NCI-H446 (cell line): ENCODE measurements at places on chromosomes 2 and 18.

GRCh38 chr18:44627280-44627679 is 53.4 kb upstream of the SETBP1 start:
- no peak for DNase-seq

DNA sequence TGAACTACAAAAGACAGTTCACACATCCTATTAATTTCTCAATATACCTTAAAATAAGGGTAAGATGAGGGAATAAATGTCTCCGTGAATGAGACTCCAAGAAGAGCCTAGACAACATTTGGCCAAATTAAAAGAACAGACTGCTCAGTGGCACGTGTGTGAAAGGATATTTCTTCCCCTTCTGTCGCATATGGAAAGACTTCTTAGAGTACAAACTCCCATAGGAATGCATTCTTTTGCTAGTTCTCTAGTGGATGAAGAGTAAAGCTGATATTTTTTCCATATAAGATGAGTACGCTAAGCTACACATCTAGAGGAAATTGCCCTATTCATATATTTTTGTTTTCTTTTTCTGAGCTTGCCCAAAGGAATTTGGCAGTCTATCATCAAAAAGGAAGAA is 710.0 kb upstream of the ID2 start:
- no peak for DNase-seq

DNA sequence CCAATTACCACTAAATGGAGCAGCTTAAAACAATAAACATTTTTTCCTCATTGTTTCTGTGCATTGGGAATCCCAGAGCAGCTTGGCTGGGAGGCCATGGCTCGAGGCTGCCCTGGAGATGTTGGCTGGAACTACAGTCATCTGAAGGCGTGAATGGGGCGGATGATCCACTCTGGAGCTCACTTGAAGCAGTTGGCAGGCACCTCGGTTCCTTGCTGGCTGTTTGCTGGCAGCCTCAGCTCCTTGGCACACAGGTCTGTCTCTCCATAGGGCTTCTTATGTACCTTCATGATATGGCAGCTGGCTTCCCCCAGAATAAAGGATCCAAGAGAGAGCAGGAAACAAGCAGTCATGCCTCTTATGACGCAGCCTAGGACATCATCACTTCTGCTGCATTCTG is 227.0 kb upstream of the COPS8 start:
- DNase-seq = peak; percentile 38

GRCh38 chr18:48939205-48940097 is 11.3 kb downstream of the SMAD7 start:
- DNase-seq = no peak

DNA sequence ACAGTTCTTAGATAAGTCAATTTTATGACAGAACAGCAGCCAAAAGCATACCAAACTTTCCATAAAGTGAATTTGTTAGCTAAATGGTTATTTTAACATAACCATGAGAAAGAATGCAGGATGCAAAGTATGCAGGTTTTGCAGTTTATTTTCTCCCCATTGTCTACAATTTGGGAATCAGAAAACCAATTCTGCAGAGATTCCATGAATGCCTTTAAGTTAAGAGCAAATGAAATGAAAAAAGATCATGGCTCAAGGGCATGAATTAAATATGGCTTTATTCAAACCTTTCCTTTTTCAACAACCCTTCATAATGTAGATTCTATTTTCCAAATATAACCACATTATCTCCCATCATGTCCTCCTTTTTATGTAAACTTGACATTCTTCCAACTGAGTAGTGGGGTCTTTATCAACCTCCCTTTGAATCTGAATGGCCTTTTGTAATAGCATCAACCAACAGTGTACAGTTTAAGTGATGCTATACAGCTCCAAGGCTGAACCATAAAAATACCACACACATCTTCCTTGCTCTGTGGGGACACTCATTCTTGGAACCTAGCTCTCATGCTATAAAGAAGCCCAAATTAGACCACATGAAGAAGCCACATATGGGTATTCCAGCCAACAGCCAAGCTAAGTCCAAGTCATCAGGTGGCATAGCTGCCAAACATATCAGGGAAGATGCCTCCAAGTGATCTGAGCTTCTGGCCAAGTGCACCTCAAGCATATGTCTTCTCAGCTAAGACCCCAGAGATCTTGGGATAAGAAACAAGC is 49.8 kb downstream of the PIAS2 start:
- DNase-seq = no peak

- no peak for DNase-seq
Measured at GRCh38 chr18:21599585-21600525, 649 bp downstream of the ESCO1 start.

DNA sequence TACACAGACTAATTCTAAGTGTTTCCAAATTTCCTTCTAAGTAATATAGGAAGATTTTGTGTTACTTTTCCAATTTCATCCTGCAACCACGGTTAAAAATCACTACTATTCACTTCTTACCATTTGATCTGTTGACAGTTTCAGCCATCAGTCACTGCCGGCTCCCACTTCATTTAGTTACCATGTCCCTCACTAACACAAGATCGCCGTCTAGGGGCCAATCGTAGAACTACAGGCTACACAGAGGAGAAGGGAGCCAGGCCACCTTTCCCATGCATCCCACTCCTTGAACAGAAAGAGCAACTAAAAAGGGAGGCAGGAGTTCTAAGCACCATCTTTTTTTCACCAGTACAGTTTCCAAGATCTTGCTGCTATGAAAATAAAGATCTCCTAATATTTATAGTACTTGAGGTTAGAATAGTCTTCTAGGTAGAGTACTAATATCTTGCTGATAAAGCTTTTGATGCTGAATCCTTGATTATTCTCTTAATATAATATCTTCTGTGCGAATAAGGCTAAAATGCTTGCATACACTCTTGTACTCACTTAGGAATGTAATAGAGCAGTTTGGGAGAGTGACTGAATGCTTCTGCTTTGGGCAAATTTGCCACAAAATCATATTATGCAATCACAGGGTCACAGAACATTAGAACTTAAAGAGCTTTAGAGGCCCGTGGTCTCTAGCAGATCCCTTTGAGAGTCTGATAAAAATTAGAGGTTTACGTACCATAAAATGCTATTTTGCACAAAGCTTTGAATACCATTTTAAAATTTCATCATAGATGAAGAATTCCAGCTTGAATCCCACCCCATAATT is 39.5 kb upstream of the CYP1B1 start:
- DNase-seq = peak; percentile 57

- no peak for DNase-seq
Measured at GRCh38 chr2:127059559-127059958, 47.4 kb downstream of the BIN1 start.

- no peak for DNase-seq
Measured at GRCh38 chr2:164898475-164898874, 56.9 kb downstream of the SLC38A11 start.

- no peak for DNase-seq
Measured at GRCh38 chr2:80392441-80392840, 87.9 kb upstream of the LRRTM1 start.

- DNase-seq = no peak
Measured at GRCh38 chr2:86628091-86628522, 4.4 kb upstream of the RNF103 start.
